ENCODE measurements at places on chromosomes 5 and 9.

DNA sequence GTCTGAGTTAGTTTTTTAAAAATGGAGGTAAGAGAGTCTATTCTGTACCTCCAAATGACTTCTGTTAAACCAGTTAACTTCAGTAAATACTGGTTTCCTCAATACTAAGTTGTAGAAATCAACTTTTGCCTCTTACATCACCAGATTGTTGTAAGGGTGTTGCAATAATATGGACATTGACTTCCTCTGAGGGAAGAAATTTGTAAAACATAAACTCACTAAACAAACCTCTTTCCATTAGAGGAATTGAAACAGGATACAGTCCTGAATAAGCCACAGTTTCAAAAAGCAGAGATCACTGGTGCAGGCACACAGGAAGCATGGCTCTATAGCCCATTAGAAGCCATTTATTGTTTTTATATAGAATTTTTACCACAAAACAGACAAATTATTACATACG lies 32.7 kb upstream of the SLCO6A1 start:
- DNase-seq = no peak

- DNase-seq = no peak
Observed at GRCh38 chr9:34907044-34907443, 51.0 kb upstream of the PHF24 start.

- DNase-seq = no peak
Observed at GRCh38 chr5:142669477-142669876, 16.4 kb downstream of the FGF1 start.

- no peak for DNase-seq
Observed at GRCh38 chr9:22141908-22142307, 132.8 kb upstream of the CDKN2B start.

GRCh38 chr9:34124099-34124498 lies 2.4 kb downstream of the DCAF12 start:
- no peak for DNase-seq

DNA sequence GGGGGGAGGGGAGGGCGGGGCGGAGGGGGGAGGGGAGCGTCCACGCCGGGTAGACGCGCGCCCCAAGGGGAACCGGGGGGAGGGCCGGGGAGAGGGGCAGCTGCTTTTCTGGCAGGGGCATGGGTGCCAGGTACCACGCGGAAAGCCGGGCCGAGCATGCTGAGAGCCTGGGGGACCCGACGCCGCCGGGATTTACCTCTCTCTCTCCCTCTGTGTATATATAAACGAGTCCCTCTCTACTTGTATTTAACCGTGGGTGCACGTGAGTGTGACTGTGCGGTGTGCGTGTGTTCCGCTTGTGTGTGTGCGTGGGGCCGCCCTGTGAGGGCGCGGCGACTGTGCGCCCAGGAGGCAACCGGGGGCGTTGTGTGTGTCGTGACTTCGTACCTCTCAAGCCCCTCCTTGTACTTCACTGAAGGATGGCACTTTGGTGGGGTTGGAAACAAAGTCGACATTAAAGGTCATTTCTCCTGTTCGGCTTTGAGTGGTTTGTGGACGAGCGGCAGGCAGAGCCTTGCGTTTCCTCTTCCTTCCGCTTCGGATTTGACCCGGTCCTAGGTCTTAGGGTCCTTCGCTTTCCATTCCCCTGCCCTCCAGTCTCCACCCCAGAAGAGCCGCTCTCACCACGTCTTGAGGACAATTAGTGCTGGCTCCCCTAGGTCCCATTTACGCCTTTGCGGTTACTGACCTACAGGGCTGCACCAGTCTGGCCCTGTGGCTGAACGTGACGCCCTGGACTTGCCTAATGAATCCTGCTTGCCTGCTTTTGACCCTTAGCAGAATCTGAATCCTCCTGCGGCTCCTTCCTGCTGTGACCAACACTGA lies 36.2 kb upstream of the TTC1 start:
- no peak for DNase-seq

- DNase-seq = no peak
Observed at GRCh38 chr5:135062216-135063055, 28.4 kb upstream of the PITX1 start.

DNA sequence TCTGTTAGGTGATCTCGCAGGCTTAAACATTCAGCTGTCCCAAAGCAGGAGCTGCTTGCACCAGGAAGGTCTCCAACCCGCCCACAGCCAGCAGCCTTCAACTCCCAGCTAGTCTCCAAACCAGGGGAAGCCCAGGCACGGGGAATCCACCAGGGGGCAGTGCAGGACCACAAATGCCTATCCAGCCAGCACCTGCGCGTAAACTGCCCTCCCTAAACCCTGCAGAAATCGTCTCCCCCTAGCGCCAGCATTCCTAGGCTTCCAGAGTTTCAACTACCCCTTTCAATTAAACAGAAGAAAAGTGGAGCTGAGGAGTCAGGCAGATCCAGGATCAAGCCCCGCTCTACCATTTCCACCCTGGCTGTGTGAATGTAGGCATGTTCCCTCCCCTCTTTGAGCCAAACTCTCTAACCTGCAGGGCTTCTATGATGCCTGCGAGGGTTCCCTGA lies 72.0 kb downstream of the HRH2 start:
- peak; percentile 87 for DNase-seq

- no peak for DNase-seq
Observed at GRCh38 chr9:4333787-4334186, 33.9 kb upstream of the GLIS3 start.

DNA sequence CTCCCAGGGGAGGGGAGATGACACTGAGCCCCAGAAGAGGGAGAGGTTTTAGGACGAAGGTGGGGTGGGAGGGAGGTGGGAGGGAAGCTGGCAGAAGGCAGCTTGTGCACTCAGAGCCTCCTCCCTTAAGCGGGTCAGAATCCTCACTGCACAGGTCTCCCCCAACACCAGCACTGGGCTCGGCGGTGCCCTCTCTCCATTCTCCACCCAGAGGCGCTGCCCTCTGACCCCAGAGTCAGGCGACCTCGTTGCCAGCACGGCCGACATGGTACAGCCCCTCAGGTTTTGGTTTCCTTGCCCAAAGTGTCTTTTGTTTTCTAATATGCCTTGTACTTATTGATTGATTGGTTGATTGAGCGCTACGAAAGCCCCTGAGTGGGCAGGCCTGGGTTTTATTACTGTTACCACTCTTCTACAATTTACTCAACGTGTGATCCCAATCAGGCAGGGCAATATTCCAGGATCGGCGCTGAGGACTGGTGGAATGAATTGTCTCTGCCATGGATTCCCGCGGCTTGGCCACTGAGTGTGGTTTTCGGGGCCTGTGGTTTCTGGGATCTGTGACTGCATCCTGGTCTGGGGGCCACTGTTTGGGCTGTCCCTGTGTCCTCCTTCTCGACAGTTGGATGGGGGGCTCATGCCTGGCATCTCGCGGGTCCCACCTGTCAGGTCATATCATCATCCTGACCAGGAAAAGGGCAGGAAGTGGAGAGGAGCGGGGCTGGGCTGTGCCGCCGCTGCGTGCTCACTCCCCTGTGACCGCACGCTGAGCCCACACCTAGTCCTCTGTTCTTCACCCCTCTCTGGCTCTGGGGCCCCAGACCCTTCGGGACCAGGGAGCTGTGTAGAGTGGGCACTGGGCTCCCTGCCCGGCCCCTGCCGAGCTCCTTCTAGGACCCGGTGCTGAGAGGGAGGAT lies 9.6 kb upstream of the FCN2 start:
- DNase-seq = no peak

- no peak for DNase-seq
Observed at GRCh38 chr5:109987355-109987754, 297.6 kb downstream of the MAN2A1 start.
